Thoracic aorta (tissue), 2 donors: ENCODE measurements at places on chromosomes 6 and 20.
A peak's percentile ranks its signal among the peaks of the same experiment; 100 is the strongest.

DNA sequence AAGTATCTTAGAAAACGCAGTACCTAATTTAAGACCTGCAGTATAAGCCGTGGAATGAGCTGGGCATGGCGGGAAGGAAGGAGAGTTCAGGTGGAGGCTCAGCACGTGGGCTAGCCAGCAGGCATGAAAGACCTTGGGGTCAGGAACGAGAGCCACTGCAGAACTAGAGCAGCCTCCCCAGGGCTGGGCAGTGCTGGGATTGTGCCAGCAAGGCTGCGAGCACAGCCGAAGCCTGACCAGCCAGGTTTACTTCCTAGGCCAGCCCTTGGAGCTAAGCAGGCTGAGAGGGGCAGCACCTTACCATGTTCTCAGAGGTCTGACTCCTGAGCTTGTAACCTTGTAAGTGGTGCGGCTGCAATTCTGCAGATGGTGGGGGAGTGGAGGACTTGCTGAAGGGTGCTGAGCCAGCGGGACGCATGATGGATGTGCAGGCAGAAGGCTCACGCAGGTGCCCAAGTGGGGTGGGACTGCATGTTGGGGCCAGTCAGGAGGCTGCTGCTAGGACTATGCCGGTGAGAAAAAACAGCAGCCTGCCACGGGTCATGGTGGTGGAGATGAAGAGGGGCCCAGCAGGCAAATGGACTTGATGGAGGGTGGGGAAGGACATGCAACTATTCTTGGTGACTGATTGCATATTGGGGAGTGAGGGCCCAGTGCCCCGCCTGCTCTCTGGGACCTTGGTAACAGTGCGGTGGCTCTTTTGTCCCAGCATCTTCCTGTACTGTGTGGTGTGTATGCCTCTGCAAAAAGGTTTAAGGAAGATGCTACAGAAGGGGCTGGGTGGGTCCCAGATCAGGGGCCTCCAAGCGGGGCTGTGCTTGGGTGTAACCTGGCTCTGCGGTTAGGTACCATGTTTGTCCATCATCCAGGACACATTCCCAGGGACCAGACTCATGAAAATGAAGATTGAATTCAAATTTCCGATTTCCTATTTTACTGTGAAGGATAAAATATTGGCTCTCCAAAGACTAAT, 37.6 kb upstream of the IRF4 start:
- no peak for DNase-seq

- no peak for DNase-seq
Measured at GRCh38 chr6:27422651-27423332, 34.2 kb downstream of the ZNF391 start.

DNA sequence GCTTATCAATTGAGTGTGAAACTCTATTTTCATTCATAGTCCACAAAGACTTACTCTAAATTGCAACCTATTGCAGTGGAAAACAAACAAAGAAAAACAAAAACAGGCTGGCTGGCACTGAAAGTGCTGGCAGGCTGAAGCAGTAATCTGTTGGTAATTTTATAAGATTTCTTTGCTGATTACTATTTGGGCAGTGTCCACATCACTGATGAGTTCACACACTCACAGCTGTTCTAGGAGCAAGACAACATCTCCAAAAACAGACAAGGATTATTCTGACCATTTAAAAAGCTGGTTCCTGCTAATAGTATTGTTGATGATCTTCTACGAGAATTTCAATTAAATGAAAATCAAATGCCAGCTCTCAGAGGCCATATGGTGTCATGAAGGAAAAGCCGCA, 26.9 kb downstream of the MARCKS start:
- no peak for DNase-seq

DNA sequence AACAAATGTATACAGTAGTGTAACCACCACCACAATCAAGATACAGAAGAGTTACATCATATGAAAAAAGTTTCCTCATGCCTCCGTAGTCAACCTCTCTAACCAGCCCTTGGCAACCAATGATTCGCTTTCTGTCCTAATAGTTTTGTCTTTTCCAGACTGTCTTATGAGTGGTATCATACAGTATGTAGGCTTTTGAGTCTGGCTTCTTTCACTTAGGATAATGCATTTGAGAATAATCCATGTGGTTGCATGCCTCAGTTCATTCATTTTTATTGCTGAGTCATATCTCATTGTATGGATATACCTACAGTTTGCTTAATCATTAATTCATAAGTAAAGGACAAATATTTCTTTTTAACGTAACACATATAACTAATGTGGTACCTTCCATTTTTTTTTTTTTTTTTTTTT, 86.4 kb upstream of the RIPOR2 start:
- DNase-seq: no peak

DNA sequence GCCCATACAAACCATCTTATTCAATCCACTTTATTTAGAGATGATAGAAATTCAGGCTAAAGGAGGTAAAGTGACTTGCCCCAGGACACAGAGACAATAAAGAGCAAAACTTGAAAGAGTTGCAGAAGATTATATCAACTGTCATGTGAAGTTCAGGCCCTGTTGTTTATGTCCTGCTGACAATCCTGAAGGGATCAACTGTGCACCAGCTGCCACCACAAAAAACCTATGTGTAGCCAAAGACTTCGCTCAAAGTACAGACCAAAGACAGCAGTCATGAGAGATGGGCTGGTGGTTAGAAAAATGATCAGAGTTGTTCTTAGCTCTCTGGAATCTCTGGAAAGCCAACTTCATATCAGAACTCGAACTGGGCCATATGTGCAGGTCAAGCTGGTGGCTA, 16.0 kb upstream of the CITED2 start:
- no peak for DNase-seq

DNA sequence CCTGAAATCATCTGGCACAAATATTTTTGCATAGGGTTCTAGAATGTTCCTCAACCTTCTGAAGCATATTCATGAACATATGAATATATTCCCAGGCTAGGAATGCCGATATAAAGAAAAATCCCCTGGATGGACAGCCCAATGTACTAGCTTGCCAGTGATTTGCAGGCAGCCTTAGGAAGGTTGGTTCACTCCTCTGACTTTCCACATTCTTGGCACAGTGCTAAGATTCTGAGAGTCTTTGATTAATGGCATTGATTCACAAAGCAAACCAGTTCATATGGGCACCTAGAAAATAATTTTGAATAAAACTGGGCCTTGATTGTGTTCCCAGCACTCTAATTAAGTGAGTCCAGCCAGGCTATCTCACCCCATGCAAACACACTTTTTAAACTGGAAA, 56.9 kb upstream of the ENPP4 start:
- DNase-seq: no peak

DNA sequence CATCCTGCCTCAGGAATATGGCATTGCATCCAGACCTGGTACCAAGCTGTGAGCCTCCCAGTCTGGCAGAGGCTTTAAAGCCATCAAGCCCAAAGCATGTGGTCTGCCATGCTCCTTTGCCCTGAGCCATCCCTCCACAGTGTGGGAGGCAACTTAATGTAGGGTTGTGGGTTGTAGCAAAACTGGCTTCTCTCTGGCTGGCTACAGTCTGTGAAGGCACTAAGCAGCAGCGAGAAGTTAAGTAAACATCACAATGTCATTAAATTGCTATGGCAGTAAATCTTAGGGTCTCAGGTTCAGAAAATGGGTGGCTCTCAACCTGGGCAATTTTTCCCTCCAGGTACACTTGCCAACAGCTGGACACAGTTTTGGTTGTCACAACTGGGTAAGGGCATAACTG, 472.9 kb downstream of the PREX1 start:
- DNase-seq: no peak

- DNase-seq: no peak
Measured at GRCh38 chr6:150093397-150093796, 24.5 kb upstream of the ULBP3 start.

GRCh38 chr20:51400051-51400926, 142.2 kb downstream of the NFATC2 start:
- no peak for DNase-seq

DNA sequence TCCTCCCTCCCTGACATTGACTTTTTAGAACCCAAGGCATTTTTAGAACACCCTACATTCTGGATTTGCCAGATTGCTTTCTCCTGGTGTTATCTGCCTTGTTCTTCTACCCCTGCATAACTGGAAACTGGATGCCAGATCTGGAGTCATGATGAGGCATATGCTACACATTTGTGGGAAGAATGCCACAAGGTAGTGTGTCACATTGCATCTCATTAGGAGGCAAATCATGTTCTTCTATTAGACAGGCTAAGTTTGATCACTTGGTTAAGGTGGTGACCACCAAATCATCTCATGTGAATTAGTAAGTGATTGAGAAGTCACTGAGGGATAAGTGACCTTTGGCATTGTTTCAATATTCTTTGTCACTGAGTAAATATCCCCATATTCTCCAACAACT, 12.9 kb upstream of the NKX2-2 start:
- no peak for DNase-seq

DNA sequence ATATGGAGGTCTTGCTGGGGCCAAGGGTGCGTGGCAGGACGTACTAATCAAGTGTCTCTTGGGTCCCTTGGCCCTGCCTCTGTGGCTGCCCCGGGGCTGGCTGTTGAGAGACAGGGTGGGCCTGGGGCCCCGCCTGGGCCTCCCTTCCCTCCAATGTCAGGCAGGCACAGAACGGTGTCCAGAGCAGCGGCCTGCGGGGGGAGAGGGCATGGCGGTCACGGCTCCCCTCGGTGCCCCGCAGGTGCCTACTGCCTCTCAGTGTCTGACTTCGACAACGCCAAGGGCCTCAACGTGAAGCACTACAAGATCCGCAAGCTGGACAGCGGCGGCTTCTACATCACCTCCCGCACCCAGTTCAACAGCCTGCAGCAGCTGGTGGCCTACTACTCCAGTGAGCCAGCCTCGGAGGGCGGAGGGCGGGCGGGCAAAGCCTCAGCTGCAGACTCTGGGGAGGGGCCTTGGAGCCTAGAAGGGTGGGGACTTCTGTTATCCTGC, 50.0 kb downstream of the SRC start:
- DNase-seq: no peak

GRCh38 chr6:157954150-157955117, 27.2 kb upstream of the SYNJ2 start:
- DNase-seq: no peak

GRCh38 chr6:25981568-25982263, 19.1 kb downstream of the TRIM38 start:
- no peak for DNase-seq

GRCh38 chr6:128397996-128398395, 122.4 kb downstream of the PTPRK start:
- DNase-seq: no peak

DNA sequence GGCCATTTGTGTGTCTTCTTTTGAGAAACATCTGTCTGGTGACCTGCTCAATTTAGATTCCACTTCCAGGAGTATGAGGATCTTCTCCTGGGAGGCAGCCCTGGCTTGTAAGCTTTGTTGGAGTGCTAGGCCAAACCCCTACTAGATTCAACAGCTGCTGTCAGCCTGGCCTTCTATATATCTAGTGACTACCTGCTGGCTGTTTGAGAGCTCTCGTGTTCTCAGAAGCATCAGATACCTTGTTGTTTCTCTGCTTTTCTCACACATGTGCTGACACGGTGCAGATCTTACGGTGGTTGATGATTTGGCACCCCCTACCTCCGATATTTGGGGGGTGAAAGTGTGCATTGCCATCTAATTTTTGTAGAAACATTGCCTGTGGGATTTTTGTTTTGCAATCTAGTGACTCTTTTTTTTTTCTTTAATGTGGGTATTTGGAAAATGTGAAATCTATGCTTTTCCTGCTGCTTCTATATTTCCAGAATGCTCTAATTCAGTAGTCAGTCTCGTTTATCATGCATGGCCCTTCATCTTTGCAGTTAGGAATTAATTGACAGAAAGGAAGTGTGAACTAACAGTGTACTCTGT, 4.7 kb downstream of the CCN2 start:
- DNase-seq: no peak

DNA sequence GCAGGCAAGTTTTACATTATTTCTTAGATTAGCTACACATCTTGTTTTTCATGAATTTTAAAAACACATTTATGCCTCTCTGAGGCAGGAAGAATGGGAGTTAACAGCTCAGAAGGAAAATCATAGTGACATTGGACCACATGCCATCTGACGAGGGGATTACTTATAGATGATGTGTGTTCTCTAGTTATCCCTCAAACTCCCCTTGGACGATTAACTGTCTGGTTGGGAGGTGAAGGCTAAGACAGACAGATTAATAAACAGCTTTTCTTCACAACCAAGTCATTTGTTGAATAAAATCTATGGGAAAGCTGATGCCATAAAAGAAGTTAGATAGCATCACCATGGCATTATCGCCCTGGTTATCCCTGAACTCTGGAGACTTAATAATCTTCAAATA, 80.0 kb upstream of the PREP start:
- DNase-seq: no peak

GRCh38 chr6:43878823-43879495, 108.9 kb downstream of the VEGFA start:
- DNase-seq: no peak

GRCh38 chr6:5619249-5619648, 357.9 kb downstream of the FARS2 start:
- DNase-seq: no peak

GRCh38 chr6:150544793-150545192, 54.9 kb upstream of the PLEKHG1 start:
- DNase-seq: no peak

DNA sequence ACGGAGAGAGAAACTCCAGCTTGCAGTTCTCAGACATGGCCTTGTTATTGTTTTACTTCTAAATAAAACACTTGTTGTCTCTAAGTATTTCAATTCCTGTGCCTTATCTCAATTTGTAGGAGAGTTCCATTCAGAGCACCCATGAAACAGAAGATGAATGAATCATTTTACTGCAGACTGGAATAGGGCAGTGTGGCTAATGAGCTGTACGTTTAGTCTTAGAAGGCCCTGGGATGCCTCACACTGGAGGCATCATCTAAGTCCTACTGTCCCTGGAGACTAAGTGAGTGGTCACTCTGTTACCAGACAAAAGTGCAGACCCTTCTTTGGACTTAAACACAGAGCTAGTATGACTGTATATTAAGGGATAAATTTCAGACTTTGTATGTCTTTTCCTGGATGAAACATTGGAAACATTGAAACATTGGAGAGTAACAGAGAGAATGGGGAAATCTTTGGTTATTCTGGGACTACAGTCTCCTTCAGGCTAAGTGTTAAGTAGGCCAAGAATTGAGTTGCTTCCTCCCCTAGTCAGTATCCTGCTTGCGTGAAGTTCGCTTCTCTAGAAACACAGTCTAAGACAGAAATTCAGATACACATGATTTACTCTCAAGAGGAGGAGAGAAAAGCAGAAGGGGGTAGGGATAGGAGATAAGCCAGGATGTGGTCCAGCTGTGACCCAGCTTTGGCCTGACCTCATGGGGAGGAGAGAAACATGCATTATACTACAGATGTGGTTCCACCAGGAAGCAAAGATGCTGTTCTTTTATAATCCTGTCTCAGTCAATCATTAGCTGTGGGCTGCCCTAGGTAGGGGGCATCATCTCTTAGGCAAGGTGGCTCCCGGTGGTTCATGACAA, 167.4 kb upstream of the BMP2 start:
- DNase-seq: no peak

- peak; percentile 15 for DNase-seq
Measured at GRCh38 chr20:13546497-13547131, 92.1 kb downstream of the TASP1 start.

DNA sequence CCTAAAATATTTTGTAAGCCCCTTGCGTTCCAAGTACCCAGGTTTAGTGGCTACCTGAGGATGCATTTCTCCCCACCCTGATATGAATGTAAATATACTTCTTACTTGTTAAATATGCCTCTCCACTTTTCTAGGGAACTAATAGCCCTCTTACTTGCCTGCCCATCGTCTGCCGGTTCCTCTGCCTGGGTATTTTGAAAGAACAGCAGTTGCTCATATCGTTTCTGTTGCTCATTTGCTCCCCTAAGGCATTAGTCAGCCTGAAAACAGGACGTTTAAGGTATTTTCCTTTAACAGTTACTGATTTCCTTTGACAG, 141.3 kb upstream of the CARMIL1 start:
- DNase-seq: no peak
